Activated naive CD4-positive, alpha-beta T cell treated with anti-CD3 and anti-CD28 coated beads, Interleukin-2, amount 50 U/mL, for 72 hours (primary cell): ENCODE measurements at places on chromosomes 5 and 9.

GRCh38 chr5:165859251-165859650, 2353.8 kb downstream of the MAT2B start:
- no peak for DNase-seq

- DNase-seq: no peak
These were observed 27.1 kb upstream of the SLC6A19 start for GRCh38 chr5:1174122-1174936.

- no peak for DNase-seq
These were observed 265.9 kb upstream of the VLDLR start for GRCh38 chr9:2355697-2355983.

GRCh38 chr5:136655468-136655867, 290.1 kb upstream of the TRPC7 start:
- DNase-seq: no peak

DNA sequence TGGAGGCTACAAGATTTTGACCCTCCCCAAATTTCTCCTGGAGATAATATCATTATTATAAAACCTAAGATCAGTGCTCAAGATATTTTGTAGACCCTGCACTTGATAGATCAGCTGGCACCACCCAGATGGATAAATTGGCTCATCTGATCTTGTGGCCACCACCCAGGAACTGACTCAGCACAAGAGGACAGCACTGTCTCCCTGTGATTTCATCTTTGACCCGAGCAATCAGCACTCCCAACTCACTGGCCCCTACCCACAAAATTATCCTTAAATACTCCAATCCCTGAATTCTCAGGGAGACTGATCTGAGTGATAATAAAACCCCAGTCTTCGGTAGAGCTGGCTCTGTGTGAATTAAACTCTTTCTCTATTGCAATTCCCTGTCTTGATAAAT, 34.5 kb upstream of the TENT2 start:
- DNase-seq: no peak

DNA sequence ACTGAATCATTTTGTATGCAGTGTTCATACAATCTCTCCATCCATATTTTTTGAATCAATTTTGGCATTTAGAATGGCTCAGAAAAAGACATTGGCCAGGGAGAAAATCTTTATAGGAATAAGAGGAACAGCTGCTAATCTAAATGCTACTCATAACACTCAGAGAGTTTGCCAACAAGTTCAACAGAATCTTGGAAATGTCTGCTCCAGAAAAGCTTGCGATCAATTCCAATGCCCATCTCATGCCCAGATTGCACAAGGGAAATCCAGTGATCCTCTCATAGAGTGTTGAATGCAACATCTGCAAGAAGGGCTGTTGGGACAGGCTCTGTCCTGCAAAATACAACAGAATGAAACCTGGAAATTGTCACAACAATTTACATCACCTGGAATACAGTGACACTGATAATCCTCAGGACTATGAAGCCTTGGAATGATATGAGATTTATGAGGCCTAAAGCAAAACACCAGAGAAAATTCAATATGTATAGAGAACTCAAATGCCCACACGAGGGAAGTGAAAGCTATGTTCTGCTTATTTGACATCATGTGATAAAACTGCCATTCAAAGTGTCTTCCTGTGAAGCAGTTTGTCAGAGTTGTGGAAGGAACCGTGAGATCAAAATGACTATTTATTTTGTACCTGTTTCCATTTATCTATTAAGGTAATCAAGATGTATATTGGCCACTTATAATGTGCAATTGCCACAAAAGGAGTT, 190.1 kb downstream of the PARP8 start:
- DNase-seq: no peak

- no peak for DNase-seq
These were observed 135.9 kb downstream of the GABRB2 start for GRCh38 chr5:161410640-161411039.

- DNase-seq: no peak
These were observed 3.9 kb upstream of the SPATA9 start for GRCh38 chr5:95686651-95687050.
